ENCODE measurements at places on chromosomes 3 and 15. TPM values are rescaled to one million over a fixed set of nuclear protein-coding genes. Genes with fewer than 3 reads are reported as not detected.

DNA sequence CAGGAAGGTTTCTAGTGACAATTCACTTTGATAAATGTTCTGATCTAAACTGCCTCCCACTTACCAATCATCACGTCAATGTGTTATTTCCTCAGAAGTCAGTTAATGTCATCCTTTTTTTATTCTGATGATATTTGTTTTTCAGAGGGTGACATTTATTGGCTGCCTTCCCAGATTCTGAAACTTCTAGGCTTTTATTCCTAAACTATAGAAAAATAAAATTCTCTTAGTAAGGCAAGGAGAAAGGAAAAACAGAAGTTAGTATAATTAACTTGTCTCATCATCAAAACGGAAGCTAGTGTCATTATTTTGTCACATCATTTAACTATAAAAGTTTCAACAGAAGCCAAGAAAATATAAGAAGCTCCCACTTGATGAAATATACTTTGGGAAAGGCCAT lies 100.0 kb upstream of the C3orf80 start:
- DNase-seq, result no peak
- H3K36me3 ChIP-seq, result no peaks in the 10 kb centered on the region
- H3K27ac ChIP-seq, result no peak overlapping the region
- no peak overlapping the region for H3K4me3 ChIP-seq

Gene ZBTB38
- total RNA-seq, result 57.3 TPM

Gene TMEM212
- not detected for total RNA-seq

GRCh38 chr3:39154280-39155021 lies 1.1 kb upstream of the CSRNP1 start:
- H3K36me3 ChIP-seq, result no peaks in the 10 kb centered on the region
- H3K27me3 ChIP-seq, result no peaks in the 10 kb centered on the region
- H3K4me1 ChIP-seq, result peaks cover 35% of the 10 kb centered on the region
- peak overlapping the region; percentile 83 for H3K27ac ChIP-seq
- H3K4me3 ChIP-seq, result peak overlapping the region; percentile 23

GRCh38 chr15:47609693-47610092 lies 107.6 kb upstream of the SEMA6D start:
- no peak overlapping the region for H3K4me3 ChIP-seq
- no peak for DNase-seq
- no peak overlapping the region for H3K27ac ChIP-seq
- no peaks in the 10 kb centered on the region for H3K4me1 ChIP-seq
- H3K36me3 ChIP-seq, result no peaks in the 10 kb centered on the region
- no peaks in the 10 kb centered on the region for H3K27me3 ChIP-seq

Gene NEIL1
- total RNA-seq, result 25.8 TPM

DNA sequence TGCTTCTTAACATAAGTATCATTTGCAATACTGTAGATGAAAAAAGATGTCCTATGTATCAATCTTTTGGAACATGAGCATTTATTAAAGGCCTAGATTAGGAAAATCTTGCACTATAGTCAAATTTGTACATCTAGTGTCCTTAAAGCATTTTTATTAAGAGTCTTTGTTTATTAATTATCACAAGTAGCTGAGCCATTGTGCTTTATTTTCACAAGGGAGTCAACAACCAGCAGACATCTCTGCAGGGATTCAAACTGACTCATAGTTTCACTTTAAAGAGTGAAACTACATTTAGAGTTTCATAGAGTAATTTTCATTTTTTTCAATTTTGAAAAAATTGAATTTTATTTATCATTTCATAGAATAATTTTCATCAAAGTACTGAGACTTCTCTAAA lies 94.5 kb upstream of the EIF1B start:
- no peak overlapping the region for H3K27ac ChIP-seq
- no peak overlapping the region for H3K4me3 ChIP-seq
- H3K36me3 ChIP-seq, result peaks cover 4% of the 10 kb centered on the region
- H3K27me3 ChIP-seq, result no peaks in the 10 kb centered on the region
- no peaks in the 10 kb centered on the region for H3K4me1 ChIP-seq

GRCh38 chr3:192352142-192352541 lies 375.2 kb downstream of the FGF12 start:
- DNase-seq, result no peak
- H3K4me3 ChIP-seq, result no peak overlapping the region
- no peak overlapping the region for H3K27ac ChIP-seq
- no peaks in the 10 kb centered on the region for H3K4me1 ChIP-seq
- no peaks in the 10 kb centered on the region for H3K36me3 ChIP-seq

Gene GCSAM
- total RNA-seq, result 0.75 TPM

DNA sequence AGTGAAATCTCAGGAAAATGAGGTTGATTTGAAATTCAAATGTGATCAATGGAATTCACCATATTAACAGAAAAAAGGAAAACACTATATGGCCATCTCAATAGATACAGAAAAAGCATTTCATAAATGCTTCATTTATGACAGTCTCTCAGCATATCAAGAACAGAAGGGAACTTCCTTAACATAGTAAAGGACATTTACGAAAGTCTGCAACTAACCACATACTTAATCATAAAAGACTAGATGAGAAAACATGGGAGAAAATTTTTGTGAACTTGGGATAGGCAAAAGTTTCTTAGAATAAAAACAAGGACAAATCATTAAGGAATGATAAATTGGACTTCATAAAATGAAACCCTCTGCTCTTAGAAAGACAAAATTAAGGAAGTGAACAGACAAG lies 24.7 kb upstream of the TIPARP start:
- no peak overlapping the region for H3K27ac ChIP-seq
- no peaks in the 10 kb centered on the region for H3K27me3 ChIP-seq
- no peaks in the 10 kb centered on the region for H3K36me3 ChIP-seq

DNA sequence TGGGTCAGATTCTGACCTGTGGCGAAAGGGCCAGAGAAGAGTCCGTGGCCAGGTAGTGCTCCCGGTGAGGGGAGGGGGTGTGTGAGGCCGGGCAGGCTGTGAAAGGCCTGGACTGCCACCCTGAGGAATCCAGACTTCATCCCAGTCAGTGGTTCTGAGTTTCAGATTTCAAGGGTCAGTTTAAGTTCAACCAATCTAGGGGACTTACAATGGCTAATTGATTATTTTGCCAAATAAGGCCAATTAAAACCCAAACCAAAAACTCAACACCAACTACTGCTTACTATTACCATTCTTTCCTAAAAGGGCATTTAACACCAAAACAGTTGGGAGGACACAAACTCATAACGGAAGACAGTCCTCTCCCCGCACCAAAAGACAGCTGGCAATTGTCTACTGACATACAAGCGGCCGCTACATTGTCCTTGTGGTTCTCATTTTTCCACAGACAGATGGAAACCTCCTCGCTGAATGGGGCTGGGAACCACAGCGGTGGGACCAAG lies 30.5 kb downstream of the TMEM44 start:
- no peaks in the 10 kb centered on the region for H3K36me3 ChIP-seq
- no peaks in the 10 kb centered on the region for H3K4me1 ChIP-seq
- no peaks in the 10 kb centered on the region for H3K27me3 ChIP-seq

Gene HOMER2
- 62.0 TPM for total RNA-seq

DNA sequence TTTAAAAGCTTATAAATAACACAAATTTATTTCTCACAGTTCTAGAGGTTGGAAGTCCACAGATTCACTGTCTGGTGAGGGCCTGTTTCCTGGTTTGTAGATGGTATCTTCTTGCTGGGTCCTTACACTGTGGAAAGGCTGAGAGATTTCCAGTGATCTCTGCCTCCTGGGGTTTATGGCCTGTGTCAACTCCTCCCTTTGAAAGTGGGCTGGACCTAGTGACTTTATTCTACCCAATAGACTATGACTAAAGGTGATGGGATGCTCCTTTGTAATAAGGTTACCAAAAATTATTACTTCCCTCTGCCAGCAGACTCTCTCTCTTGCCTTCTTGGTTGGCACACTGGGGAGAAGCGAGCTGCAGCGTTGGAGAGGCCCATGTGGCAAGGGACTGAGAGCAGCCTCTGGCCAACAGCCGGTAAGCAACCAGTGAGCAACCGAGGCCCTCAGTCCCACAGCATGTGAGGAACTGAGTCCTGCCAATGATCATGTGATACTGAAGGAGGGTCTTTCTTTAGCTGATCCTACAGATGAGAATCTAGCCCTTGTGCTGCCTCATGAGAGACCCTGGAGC lies 14.0 kb upstream of the COPG1 start:
- no peak for DNase-seq
- no peaks in the 10 kb centered on the region for H3K27me3 ChIP-seq
- H3K27ac ChIP-seq, result no peak overlapping the region
- H3K4me1 ChIP-seq, result no peaks in the 10 kb centered on the region
- H3K36me3 ChIP-seq, result no peaks in the 10 kb centered on the region

Gene FAM162A
- 16.6 TPM for total RNA-seq

GRCh38 chr3:5162102-5162501 lies 25.4 kb upstream of the EDEM1 start:
- H3K36me3 ChIP-seq, result no peaks in the 10 kb centered on the region
- H3K27me3 ChIP-seq, result no peaks in the 10 kb centered on the region
- DNase-seq, result no peak
- no peak overlapping the region for H3K27ac ChIP-seq

Gene LRRIQ4
- total RNA-seq, result 0.09 TPM
